ENCODE measurements at places on chromosomes 3 and 15.

DNA sequence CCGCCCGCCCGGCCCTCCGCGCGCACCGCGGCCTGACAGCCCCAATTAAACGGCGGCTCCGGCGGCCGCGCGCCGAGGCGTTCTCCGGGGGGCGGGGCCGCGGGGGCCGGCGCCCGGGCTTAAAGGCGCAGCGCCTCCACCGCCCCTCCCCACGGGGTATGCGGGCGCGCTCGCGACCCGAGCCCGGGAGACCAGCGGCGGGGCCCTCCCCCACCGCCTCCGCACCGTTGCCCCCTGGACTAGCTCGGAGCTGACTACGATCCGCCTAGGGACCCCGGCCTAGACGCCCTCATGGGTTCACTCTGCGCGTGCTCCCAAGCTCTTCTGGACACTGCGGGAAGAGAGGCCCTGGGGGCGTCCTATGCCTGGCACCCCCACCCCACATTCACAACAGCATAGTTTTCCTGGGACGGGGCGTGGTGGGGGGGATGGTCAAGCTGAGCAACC is at the start of gene DUSP7:
DUSP7 (minus strand) TSS at position 51 of the 447 bp plus-strand sequence. CDS start 205 bp downstream, outside the sequence.
- peak; percentile 97 for DNase-seq

DNA sequence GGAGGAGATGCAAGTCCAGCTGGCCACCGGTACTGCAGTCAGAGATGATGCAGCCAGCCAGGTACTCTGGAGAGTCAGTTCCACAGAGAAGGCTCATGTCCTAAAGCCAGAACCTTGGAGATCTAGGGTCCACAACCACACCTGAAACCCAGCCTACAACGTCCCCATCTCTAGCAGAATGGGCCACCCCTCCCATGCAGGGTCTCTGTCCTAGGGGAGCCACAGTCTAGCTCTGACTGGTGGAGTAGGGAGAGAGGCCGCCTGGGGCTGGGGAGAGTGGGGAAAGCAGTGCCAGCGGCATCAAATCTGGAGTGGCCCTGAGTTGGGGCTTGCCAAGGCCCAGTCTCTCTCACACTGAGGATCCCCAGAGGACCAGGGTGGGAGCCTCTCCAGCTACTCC is 43.5 kb downstream of the PTH1R start:
- peak; percentile 6 for DNase-seq

- DNase-seq, result peak; percentile 94
These were observed 35.2 kb downstream of the SLC6A20 start for GRCh38 chr3:45760878-45761711.

DNA sequence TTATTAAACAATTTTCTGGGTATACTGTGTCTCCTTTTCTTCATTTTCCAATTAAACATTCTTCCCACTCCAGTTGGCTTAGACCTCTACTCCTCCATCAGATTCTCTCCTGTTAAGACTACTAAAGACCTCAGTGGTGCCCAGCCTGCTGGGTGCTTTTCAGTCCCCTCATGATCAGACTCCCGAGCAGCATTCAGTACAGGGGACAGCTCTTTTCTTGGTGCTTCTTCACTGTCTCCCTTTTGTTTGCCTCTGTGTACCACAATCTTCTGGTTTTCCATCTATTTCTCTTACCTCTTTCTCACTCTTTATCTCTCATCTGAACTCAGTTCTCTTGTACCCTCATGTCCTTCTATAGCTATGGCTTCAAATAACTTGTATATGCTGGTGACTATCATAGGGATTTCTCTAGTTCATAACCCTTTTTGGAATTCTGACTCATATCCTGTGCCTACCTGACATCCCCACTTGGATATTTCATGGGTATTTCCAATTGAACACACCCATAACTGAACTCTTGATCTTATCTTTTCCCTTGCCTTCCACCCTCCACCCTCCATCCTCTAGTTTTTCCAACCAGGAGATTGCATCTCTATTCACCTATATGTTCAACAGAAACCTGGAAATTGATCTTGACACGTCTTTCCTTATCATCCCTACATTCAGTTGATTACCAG is 55.6 kb upstream of the ABHD10 start:
- no peak for DNase-seq

- no peak for DNase-seq
These were observed 204.6 kb upstream of the NR2F2 start for GRCh38 chr15:96125721-96126415.

GRCh38 chr3:41601404-41601987 is 360.4 kb downstream of the ULK4 start:
- no peak for DNase-seq

GRCh38 chr3:119207512-119207875 is 33.2 kb downstream of the B4GALT4 start:
- DNase-seq, result no peak

DNA sequence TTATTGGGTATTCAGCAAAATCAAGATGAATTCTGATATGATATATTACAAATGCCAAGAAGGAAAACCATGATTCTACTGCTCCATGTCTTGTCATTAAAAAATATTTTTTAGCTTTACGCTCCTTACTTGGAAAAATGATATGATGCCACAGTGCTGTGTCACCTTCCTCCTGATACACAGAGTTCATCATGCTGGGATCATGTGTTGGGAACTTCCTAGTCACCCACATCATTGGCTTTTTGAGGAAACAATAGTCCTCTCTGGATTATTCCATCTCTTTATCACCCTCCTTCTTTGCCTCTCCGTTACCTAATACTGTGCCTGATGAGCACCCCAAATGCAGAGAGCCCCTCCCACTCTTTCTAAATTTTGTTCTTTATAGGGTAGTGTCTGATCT is 94.3 kb upstream of the PFN2 start:
- DNase-seq, result no peak

GRCh38 chr3:58874795-58875194 is 175.0 kb downstream of the CFAP20DC start:
- no peak for DNase-seq

GRCh38 chr15:70092464-70093027 is 5.2 kb downstream of the TLE3 start:
- no peak for DNase-seq

DNA sequence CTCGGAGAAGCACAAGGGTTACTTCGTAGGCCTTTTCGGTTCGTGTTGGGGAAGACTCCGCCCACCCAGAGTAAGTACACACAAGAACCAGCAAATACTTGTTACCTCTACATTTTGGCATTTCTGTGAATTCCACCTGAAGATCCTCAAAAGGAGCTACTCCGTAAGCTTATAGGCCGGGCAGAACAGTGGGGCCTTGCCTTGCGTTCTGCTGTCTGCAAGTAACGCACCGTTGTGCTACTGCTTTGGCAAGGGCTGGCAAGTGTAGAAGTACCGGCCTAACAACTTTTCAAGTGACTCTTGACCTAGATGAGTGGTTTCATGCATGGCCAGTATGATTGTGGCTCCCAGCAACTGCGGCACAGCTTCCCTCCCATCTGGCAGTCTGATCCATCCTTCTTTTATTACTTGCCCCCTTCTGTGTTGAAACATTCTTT is 6.4 kb upstream of the DNAAF4 start:
- DNase-seq, result no peak

DNA sequence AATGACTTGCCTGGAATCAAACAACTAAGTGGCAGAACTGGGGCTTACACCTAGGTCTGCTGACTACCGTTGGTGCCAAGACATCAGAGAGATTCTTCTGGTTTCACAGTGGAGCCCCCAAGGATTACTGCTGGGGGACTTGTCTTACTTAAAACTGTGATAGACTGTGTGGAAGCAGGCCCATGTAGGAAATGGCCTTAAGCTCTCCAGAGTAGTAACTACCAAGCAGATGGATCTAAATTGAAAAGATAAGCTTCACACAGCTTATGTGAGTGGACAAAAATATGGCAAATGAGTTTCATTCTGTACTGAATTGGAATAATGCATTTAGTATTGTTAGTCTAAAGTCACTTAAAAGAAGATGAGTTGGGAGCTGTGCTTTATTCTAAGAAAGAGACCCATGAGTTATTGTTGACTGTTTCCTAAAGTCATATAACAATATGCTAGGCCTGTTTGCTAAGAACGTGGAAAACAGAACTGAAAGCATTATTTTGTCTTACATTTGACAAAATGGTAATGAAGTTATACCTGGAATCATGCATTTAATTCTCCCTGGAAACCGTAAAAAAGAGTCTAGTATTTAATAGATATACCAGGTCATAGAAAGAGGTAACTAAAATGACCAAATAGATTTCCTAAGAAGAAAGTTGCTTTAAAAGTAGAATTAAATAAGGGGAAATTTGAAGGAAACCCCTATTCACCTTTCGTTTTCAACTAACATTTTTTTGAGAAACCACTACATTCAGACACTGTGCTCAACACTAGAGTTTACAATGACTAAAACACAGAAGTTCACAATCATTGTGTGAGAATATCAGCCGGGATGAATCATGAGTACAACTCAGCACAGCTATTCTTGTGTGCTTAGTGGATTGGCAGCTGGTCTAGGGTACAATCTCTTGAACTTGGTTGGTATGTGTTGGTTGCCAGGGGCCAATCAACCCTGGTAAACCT is 13.0 kb upstream of the MAPK6 start:
- peak; percentile 84 for DNase-seq

DNA sequence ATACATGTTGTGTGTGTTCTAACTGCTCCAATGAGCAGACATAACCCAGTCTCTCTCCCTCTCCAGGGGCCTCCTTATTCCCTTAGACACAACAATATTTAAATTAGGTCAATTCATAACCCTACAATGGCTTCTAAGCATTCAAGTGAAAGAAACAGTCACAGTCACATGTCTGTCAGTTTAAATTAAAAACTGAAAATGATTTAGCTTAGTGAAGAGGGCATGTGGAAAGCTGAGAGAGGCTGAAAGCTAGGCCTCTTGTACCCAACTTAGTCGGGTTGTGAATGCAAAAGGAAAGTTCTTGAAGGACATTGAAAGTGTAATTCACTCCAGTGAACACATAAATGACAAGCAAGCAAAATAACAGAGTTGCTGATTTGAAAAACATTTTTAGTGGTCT is 1519.6 kb downstream of the OTOL1 start:
- no peak for DNase-seq

DNA sequence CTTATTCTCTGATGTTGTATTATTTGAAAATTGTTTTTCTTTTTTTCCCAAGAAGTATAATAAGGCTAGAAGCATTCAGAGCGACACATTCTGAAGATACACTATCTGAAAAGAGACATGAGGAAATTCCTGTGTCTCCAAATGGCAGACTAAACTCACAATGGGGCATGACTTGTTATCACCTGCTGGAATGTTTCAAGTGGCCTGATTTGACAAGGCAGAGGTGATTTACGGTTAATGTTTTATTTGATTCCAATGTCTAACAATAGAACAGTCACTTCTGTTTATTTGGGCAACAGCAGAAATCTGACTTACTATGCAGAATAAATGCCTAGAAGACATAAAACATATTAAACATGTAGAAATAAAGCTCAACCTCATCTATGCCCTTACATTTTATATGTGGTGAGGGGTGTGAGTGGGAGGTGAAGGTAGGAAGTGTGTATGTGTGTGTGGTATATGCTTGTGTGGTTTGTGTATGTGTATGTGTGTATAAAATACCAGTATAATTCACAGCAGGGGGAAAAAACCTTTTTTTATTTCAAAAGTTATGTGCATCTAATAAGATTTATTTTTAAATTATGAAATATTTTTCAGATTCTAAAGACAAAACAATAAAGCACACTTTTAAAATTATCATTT is 1051.7 kb downstream of the ROBO2 start:
- no peak for DNase-seq

DNA sequence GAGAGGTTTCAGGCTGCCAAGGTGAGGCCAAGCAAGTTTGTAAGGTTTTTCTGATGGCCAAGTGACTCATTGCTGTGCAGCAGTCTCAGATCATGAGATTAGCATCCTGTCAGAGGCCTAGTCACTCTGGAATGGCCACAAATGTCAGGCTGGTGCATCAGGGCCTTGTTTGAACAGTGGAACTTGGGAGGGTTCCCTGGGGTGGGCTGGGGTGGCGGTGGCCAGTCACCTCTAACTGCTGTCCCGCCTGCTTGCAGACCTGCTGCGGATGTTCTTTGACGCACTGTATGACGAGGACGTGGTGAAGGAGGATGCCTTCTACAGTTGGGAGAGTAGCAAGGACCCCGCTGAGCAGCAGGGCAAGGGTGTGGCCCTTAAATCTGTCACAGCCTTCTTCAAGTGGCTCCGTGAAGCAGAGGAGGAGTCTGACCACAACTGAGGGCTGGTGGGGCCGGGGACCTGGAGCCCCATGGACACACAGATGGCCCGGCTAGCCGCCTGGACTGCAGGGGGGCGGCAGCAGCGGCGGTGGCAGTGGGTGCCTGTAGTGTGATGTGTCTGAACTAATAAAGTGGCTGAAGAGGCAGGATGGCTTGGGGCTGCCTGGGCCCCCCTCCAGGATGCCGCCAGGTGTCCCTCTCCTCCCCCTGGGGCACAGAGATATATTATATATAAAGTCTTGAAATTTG is 2.8 kb upstream of the FAM131A start:
- peak; percentile 90 for DNase-seq

DNA sequence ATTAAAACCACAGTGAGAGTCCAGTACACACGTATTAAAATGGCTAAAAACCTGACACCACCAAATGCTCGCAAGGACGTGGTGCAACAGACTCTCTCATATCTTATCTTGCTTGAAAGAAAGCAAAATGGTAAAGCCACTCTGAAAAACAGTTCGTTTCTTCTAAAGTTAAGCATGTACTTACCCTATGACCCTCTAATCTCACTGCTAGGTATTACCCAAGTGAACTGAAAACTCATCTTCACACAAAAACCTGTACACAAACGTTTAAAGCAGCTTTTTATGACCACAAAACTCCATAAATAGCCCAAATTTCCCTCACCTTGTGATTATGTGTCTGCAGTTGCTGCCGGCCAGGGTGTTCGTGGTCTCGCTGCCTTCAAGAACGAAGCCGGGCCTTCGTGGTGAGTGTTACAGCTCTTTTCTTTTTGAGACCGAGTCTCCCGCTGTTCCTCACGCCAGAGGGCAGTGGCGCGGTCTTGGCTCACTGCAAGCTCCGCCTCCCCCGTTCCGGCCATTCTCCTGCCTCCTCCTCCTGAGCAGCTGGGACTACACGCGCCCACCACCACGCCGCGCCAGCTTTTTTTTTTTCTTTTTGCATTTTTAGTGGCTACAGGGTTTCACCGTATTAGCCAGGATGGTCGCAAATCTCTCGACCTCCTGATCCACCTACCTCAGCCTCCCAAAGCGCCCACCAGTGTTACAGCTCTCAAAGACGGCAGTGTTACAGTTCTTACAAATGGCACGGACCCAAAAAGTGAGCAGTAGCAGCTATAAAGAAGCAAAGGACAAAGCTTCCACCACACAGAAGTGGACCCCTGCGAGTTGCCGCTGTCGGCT is 165.4 kb downstream of the TJP1 start:
- DNase-seq, result peak; percentile 79

DNA sequence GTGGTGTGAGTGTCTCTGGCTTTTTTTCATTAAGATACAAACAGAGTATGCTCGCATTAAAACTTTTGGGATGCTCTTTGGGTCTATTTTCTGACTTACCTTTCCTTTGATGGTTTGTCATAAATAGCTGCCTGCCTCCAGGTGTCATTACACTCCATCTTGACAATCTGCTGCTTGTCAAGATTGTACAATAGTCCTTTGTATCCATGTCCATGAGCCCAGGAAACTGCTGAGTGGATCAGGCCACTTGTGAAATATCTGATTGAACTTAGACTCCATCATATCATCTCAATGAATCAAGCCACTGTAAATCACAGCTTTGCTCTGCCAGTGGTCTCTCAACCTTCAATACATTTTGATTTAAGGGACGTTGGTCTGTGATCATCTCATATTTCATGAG is 135.2 kb downstream of the ECT2 start:
- DNase-seq, result no peak

Measured in osteoblast (primary cell).